ENCODE measurements at places on chromosomes 1 and 21. TPM values are rescaled to one million over a fixed set of nuclear protein-coding genes. Genes with fewer than 3 reads are reported as not detected.
A peak's percentile ranks its signal among the peaks of the same experiment; 100 is the strongest.

- H3K36me3 ChIP-seq: no peaks in the 10 kb centered on the region
- no peaks in the 10 kb centered on the region for H3K4me1 ChIP-seq
- DNase-seq: no peak
- H3K27me3 ChIP-seq: peaks cover 29% of the 10 kb centered on the region
- H3K4me3 ChIP-seq: no peak overlapping the region
Observed at GRCh38 chr21:43593078-43593477, 66.2 kb downstream of the HSF2BP start.

Gene CFAP74
- total RNA-seq: not detected

- no peaks in the 10 kb centered on the region for H3K36me3 ChIP-seq
- H3K4me3 ChIP-seq: no peak overlapping the region
- no peak for DNase-seq
- no peaks in the 10 kb centered on the region for H3K4me1 ChIP-seq
Observed at GRCh38 chr1:4219826-4220225, 319.8 kb upstream of the C1orf174 start.

Gene HHIPL2
- not detected for total RNA-seq

DNA sequence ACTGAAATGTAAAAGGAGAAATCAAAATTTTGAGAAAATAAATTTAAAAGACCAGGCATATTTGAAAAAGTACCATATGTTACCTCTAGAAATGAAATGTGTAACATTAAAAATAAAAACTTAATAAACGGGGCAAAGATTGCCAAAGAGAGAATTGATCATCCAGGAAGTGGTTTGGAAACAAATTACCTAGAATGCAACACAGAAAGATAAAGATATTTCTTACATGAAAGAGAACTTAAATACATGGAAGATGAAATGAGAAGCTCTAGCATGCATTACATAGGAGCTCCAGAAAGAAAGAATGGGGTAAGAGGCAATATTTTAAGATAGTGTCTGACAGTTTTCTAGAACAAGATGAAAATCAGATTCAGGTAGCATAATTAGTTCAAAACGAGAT lies 235.9 kb upstream of the IRF2BP2 start:
- peaks cover 87% of the 10 kb centered on the region for H3K4me1 ChIP-seq
- peaks cover 2% of the 10 kb centered on the region for H3K27me3 ChIP-seq
- no peaks in the 10 kb centered on the region for H3K36me3 ChIP-seq
- no peak for DNase-seq
- peak overlapping the region; percentile 47 for H3K4me3 ChIP-seq

GRCh38 chr1:94398356-94398755 lies 19.8 kb upstream of the ABCD3 start:
- no peak for DNase-seq
- no peak overlapping the region for H3K27ac ChIP-seq
- H3K4me1 ChIP-seq: no peaks in the 10 kb centered on the region
- H3K36me3 ChIP-seq: no peaks in the 10 kb centered on the region
- H3K27me3 ChIP-seq: peaks cover 15% of the 10 kb centered on the region
- H3K4me3 ChIP-seq: no peak overlapping the region

Gene DIRAS3
- not detected for total RNA-seq
